A549 treated with AZD2906 at 1 μM for 4 hours (cell line): ENCODE measurements at places on chromosomes 13 and 19. TPM values are rescaled to one million over a fixed set of nuclear protein-coding genes. Genes with fewer than 3 reads are reported as not detected.

Gene KBTBD6
- 4.4 to 5.6 TPM (median 5.0 TPM) in 5 replicates for total RNA-seq

Gene GRK1
- total RNA-seq, result 0.02 to 0.19 TPM (median 0.05 TPM) in 3 of 5 replicates, not detected in the others

Gene ANO8
- 2.0 to 3.8 TPM (median 3.3 TPM) in 5 replicates for total RNA-seq

Gene RUBCNL
- 0.08 to 0.18 TPM (median 0.09 TPM) in 5 replicates for total RNA-seq

Gene METTL21C
- not detected in 5 replicates for total RNA-seq

Gene GRIK5
- 0.23 to 0.66 TPM (median 0.42 TPM) in 5 replicates for total RNA-seq

Gene EGLN2
- 82.4 to 100 TPM (median 99.5 TPM) in 5 replicates for total RNA-seq

Gene LYPD5
- total RNA-seq, result 0.05 to 0.55 TPM (median 0.14 TPM) in 4 of 5 replicates, not detected in the other

Gene PTH2
- not detected in 5 replicates for total RNA-seq

Gene SIGLEC5
- total RNA-seq, result not detected in 5 replicates

Gene SRRM5
- 0.60 to 1.0 TPM (median 0.69 TPM) in 5 replicates for total RNA-seq

Gene NKPD1
- total RNA-seq, result 0.51 to 1.2 TPM (median 0.93 TPM) in 5 replicates

Gene VAV1
- 6.2 to 8.2 TPM (median 6.7 TPM) in 5 replicates for total RNA-seq

Gene LENG1
- total RNA-seq, result 7.8 to 9.4 TPM (median 8.1 TPM) in 5 replicates

Gene DAZAP1
- total RNA-seq, result 75.0 to 102 TPM (median 94.7 TPM) in 5 replicates

Gene KIR2DL1
- not detected in 5 replicates for total RNA-seq

Gene LPAR2
- 2.0 to 4.7 TPM (median 4.2 TPM) in 5 replicates for total RNA-seq

Gene PEAK3
- total RNA-seq, result 0.17 to 0.39 TPM (median 0.28 TPM) in 5 replicates

Gene TGFB1
- 130 to 152 TPM (median 148 TPM) in 5 replicates for total RNA-seq

Gene ZNF799
- 1.3 to 1.9 TPM (median 1.5 TPM) in 5 replicates for total RNA-seq

Gene OR7C1
- total RNA-seq, result not detected in 5 replicates
